ENCODE measurements at places on chromosomes 2 and 18.

DNA sequence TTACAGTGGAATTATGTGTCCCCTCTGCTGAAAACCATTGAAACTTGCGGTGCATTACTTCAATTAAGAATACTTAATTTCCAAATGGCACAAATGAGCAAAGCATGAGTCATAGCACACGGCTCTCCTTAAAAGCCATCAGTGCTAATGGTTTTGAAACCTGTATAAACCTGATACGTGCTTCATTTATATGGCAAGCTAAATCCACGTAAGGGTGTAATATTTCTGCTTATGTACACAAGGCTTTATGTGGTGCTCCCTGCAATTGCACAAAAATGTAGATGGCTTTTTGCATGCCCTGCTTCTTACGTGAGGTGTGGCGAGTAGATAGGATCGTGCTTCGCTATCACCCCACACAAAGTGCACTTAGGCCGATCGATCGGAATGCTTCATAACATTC is 840.9 kb downstream of the GALR1 start:
- no peaks in the 10 kb centered on the region for H3K27me3 ChIP-seq
- H3K36me3 ChIP-seq: no peaks in the 10 kb centered on the region
- H3K4me3 ChIP-seq: no peak overlapping the region
- H3K27ac ChIP-seq: no peak overlapping the region
- no peaks in the 10 kb centered on the region for H3K4me1 ChIP-seq

DNA sequence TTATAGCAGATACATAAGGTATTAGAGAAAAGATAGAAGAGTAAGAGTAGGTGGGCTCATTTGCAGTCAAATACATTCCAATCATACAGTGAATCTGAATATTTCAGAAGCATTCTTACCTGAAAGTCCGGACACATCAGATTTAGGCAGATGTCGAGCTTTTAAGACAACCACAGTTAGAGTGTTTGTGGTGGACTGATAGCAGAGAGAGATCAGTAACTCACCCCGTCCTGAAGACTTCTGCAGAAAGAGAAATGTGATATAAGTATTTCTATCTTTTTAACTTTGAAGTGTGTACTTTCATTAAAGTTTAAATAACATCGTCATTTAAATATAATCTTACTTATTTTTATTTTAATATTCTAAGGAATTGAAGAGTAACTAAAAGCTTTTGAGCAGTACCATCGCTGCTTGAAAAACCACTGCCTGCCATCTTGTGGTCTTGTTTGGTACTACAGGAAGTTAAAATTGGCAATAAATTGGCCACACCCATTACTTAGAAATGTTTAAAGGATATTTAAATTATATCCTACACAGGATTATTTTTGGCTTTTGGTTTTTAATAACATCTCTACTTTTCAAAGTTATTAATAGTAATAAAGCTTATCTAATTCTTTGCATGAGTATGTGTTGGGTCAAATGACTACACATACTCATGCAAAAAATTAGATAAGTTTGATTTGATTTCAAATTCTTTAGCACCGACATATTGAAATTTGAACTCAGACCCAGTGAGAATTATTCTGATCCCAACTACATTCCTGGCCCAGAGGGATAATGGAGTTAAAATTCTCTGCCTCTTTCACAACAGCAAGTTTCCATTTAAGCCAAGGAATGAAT is 5.5 kb downstream of the SYT4 start:
- H3K27ac ChIP-seq: no peak overlapping the region
- no peaks in the 10 kb centered on the region for H3K4me1 ChIP-seq
- no peaks in the 10 kb centered on the region for H3K27me3 ChIP-seq
- no peak for DNase-seq

DNA sequence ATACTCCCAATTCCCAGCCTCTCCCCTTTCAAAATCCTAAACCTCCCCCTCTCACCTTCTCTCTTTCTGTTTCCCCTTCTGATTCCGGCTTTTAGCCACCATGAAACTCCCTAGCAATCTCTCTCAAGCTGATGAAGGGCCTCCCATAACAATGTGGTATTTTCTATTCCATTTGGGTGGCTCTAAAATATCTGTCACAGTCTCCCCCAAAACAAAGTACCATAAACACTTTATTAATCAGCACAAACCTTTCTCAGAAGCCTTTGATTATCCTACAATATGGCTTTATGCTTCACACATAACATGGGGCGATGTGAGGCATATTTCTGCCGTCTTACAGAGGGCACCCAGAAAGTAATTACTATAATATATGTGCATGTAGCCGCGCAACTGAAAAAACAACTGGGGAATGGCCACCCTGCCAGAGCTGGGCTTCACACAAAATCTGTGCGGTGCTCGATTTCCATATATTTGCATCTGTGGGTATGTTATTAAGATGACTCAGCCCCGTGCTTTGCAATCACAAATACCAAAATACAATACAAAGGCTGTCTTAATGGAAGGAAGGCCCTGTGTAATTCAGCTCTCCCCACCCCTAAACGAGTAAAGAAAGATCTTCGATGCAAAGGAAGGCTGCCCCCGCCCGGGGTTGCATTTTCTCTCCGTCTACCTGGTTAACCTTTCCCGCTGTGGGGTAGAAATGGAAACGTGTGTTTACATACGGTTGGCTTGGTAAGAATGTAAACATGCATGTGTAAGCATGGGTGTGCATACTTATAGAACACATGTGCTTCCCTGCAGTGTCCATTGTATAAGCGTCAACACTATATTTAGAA is 81.4 kb downstream of the CELF4 start:
- no peak overlapping the region for H3K4me3 ChIP-seq
- no peaks in the 10 kb centered on the region for H3K4me1 ChIP-seq
- DNase-seq: no peak
- no peak overlapping the region for H3K27ac ChIP-seq
- H3K27me3 ChIP-seq: peaks cover 57% of the 10 kb centered on the region

- no peaks in the 10 kb centered on the region for H3K4me1 ChIP-seq
- no peak for DNase-seq
- H3K27ac ChIP-seq: no peak overlapping the region
Observed at GRCh38 chr2:20623241-20623640, 27.7 kb downstream of the HS1BP3 start.

DNA sequence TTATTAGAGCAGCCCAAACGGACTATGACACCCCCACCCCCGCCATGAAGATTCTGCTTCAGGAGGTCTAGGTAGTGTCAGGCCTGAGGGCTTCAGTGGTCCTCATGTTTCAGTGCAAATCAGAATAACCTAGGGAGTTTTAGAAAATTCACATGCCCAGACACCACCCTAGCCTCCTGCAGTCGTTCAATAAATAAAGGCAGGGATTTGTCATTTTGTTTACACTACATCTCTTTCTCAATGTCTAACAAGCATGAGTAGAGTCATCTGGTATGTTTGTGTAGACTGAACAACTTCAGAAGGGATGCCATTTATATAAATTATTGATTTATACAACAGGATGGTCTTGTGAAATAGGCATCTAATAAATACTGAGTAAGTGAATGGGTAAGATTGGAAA is 112.1 kb upstream of the SERPINE2 start:
- no peak overlapping the region for H3K4me3 ChIP-seq
- H3K4me1 ChIP-seq: no peaks in the 10 kb centered on the region
- no peaks in the 10 kb centered on the region for H3K36me3 ChIP-seq
- no peak overlapping the region for H3K27ac ChIP-seq

- peak overlapping the region; percentile 100 for H3K4me3 ChIP-seq
- H3K36me3 ChIP-seq: peaks cover 43% of the 10 kb centered on the region
- no peak for DNase-seq
- peak overlapping the region; percentile 98 for H3K27ac ChIP-seq
- peaks cover 54% of the 10 kb centered on the region for H3K4me1 ChIP-seq
Observed at GRCh38 chr2:65129286-65129825, 550 bp downstream of the RAB1A start.

DNA sequence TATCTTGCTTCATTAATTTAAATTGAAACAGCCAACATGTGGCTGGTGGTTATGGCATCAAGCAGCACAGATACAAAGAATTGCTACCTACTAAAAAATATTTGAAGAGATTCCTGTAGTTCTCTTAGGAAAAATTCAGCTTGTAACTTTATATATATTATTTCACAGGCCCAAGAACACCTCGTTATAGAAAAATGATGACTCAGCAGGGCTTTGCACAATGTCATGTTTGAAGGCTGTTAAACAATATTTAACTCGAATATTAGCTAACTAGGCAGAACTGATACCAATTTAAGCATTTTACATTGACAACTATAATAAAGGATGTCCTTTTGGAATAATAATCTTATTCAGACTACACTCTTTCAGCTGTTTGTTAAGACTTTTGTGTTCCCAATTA is 102.3 kb upstream of the LYPD1 start:
- no peak overlapping the region for H3K4me3 ChIP-seq
- DNase-seq: no peak
- H3K27me3 ChIP-seq: no peaks in the 10 kb centered on the region
- H3K4me1 ChIP-seq: no peaks in the 10 kb centered on the region
- no peak overlapping the region for H3K27ac ChIP-seq
- H3K36me3 ChIP-seq: no peaks in the 10 kb centered on the region

DNA sequence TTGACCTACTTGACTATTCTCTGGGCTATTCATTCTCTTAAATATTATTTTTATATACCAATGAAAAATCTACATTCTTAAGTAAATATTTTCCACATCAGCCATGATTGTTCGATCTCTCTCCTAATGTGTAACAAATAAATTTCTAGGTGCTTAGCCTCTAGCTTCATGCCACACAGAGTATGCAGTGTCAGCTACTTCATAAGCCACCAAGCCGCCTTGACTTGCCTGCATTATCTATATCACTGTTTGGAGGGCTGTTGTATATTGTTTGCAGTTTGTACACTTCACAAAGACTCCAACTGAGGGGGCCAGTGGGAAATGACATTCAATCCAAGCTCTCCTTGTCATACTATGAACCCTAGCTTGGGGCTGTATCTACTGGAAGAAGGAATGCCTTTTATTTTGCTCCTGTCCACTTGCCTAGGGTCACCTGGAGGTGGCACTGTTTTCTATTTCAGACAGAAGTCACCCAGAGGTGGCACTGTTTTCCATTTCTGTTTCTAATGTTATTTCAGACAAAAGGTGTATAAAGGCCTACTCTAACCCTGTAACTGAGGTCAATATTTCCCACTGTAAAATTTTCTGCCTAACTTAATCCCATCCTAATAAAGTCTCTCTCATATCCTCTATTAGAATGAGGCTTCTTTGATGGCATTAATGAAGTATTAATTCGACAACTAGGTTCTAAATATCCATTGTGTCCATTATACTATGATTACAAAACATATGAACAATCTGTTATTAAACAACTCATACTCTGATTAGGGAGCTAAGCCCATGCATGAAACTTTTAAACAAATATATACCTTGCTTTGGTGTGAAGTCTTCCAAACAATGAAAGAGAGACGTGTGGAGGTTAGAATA is 36.4 kb downstream of the COL5A2 start:
- no peaks in the 10 kb centered on the region for H3K36me3 ChIP-seq
- H3K4me1 ChIP-seq: no peaks in the 10 kb centered on the region
- no peak overlapping the region for H3K27ac ChIP-seq

DNA sequence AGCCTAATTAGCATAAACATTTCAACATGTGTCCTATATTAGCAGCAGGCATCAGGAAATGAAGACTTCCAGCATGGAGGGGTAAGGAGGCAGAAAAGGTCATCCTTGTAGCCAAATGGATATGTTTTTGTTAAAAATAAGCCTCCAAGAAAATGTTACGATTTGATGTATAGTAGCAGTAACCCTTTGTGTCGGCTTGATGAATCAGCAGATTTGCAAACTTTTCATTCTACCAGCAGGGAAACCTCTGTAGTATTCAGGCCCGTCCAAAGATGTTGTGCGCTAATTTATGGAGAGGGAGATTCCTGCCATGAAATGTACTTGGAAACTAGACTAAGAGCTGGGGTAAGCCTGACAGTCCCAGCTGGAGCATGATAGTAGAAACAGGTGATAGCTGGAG is 780.8 kb upstream of the KLHL29 start:
- H3K27me3 ChIP-seq: no peaks in the 10 kb centered on the region
- no peaks in the 10 kb centered on the region for H3K36me3 ChIP-seq
